Lower lobe of right lung (tissue), 2 donors: ENCODE measurements at places on chromosomes 2 and 18.

- DNase-seq: no peak
These were observed 92.9 kb upstream of the ST3GAL5 start for GRCh38 chr2:85981579-85982247.

DNA sequence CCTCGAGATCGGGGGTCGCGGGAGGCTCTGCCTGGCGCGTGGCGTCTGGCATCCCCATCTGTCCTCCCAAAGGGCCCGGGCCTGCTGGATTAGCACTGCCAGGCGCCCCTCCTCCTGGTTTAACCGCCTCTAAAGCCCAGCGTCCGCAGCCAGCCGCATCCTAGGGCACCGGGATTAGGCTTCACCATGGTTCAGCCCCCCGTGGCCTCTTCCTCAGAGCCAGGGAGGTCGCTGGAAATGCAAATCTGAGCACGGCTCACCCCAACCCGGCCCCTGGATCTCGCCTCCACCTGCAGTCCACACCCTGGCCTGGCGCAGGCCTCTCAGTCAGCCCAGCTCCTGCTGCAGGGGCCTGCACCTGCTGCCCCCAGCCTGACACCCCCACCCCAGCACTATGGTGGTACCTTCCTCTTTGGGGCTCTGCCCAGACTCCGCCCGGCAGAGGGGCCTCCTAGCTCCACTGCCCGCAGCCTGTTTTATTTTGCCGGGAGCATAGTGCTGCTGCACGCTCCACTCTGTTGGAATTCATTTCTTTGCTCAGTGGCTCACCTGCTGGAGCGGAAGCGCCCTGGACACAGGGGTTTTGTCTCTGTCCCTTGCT, 13.2 kb downstream of the PRELID3A start:
- DNase-seq: no peak

DNA sequence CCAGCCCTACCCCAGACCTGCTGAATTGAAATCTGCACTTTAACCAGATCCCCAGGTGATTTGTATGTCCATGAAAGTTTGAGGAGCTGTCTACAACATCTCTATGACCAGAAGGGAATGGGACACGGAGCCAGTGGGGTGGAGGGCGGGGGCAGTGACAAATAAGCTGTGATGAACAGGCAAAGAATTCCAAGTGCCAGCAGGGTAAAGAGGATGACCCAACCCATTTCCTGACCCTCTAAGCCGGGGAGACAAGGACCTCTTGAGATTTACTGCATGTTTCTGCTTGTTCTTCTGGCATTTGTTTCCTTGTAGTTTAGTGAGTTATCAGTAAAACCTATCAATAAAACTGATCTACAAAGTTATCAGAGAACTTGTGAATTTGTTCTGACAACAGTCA, 8.7 kb downstream of the TET3 start:
- DNase-seq: no peak

- DNase-seq: no peak
These were observed 116.6 kb downstream of the SLC4A3 start for GRCh38 chr2:219744066-219744465.

DNA sequence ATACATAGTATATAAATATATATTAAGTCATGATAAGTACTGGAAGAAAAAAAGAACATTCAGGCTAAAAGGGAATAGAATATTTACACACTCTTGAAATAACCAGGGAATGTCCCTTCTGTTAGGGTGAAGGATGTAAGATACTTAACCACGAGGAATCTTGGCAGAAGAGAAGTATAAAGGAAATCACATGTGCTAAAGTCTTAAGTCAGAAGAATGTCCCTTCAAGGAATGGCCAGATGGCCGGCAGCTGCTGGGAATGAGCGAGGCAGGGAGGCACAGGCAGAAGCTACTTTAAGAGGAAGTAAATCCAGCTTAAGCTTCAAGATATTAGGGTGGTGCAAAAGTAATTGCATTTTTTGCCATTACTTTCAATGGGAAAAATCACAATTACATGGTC, 5.5 kb downstream of the CCDC102B start:
- peak; percentile 62 for DNase-seq

- no peak for DNase-seq
These were observed 217.3 kb downstream of the FHOD3 start for GRCh38 chr18:36514778-36515177.

- DNase-seq: no peak
These were observed 438 bp downstream of the HSPE1 start for GRCh38 chr2:197500503-197501131.

DNA sequence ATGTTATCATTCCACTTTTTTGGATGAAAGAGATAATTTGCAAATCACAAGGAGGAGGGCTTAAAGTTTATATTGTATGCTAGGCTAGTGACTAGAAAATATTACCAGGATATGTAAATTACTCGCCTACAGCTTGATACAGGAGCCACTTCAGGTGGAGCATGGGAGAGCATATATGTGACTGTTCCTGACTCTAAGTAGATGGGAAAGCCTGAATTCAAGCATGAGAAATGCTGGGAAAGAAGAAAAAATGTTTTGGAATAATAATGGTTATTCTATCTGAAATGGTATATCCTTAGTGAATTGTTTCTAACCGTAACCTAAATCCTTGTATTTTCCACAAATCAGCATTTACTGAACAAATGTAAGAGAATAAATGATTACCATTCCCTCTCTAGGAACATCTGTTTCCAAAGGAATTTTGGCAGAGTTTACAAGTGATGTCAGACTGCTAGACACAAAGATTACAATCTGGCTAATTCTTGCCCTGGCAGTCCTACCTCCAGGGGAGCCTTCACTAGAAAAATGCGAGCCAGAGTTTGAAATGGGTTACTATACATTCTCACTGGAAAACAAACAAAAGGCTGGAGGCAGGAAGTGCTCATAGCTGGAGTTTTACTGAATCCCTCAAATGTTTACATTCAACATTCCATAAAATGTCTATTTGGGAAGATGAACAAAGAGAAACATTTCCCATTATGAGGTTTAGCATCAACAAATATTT, 129.4 kb upstream of the MAPRE2 start:
- no peak for DNase-seq

DNA sequence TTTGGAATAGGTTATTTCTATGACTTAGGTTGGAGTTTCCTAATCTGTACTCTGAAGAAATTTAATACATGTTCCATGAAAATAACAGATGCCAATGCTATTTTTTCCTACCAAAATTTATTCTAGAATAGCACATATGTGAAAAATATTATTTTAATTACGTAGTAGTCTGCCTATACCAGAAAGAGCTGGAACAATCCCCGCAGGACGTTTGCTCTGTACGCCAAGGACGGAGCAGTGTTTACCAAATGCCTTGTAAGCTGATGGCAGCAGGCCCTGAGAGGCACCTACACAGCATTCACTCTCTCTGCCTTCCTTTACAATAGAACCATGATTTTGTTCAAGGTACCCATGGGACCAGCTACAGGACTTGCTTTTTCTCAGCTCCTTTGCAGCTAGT, 16.8 kb upstream of the SLC1A4 start:
- no peak for DNase-seq

DNA sequence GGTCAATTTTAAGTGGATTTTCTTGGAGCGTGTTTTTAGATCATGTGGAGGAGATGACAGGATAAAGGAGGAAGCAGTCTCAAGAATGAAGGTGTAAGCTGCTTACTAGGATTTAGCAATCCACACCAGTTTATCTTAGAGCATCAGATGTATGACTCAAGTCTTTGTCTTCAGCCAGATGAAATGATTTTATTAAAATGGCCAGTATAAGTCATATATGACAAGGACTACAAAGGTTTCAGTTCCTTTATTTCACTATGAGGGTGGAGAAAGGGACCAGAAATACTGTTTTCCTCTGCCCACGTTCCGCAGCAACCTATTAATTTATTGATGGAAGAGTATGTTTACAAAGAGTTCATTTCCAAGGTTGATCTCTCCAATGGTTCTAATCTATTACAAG, 970.5 kb upstream of the SLC39A10 start:
- DNase-seq: no peak

DNA sequence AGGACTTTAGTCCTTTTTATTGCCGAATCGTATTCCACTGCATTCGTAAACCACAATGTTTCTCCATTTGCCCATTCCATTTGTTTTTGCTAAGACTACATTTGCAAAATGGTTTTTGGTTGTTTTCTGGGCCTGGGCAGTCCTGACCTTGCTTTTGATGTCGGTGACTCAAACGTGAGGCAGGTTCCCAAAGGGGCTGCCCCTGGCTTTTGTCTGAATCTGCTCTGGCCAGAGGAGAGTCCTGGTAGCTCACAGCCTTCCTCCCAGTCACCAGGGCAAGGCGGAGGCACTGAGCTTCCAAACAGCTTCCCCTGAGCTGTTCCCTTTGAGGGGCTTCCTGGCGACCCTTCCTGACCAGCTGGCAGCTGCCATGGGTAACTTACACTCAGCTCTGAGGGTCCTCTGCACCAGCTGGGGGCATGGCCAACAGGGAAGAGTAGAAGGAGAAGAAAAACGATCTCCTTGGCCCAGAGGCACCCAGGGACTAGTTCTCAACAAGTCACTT, 47.8 kb downstream of the EDAR start:
- no peak for DNase-seq

DNA sequence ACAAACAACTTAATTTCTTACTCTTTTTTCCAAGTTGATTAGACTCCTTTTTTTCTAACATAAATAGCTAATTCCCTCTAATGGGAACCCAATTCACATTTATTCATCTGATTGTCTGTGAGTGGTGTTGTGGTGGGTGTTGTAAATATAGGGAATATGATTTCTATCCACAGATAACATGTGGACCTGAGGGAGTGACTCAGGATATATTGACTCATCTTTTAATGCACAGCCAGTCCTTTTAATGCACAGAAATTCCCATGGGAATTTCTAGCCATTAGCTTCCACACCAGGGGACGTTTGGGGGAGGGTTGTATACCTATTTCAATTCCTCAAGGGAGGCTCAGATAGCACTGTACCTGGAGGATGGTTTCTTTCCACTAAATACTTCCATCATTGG, 1339.6 kb upstream of the LRRTM1 start:
- DNase-seq: no peak

- DNase-seq: no peak
These were observed 98.7 kb downstream of the MARCO start for GRCh38 chr2:119040730-119041129.

DNA sequence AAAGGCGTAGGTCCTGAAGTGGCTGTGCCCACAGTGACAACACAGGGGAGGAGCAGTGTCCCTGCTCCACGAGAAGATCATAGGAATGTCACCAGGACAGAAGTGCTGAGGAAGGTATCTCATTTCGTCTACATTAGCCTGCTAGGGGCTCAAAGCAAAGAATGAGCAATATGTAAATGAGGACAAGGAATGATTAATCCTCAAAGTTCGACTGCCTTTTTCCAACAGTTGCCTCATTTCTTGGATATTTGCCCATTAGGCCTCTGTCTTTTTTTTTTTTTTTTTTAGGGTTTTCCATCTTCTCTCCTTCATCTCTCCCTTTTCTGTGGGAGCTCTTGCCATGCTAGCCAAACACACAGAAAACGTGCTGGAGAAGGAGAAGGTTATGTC, 105.2 kb upstream of the ARHGAP28 start:
- no peak for DNase-seq
